ENCODE measurements at places on chromosomes 2 and 18. TPM values are rescaled to one million over a fixed set of nuclear protein-coding genes. Genes with fewer than 3 reads are reported as not detected.
A peak's percentile ranks its signal among the peaks of the same experiment; 100 is the strongest.

GRCh38 chr2:138579556-138579955, 78.0 kb downstream of the SPOPL start:
- DNase-seq, result no peak

DNA sequence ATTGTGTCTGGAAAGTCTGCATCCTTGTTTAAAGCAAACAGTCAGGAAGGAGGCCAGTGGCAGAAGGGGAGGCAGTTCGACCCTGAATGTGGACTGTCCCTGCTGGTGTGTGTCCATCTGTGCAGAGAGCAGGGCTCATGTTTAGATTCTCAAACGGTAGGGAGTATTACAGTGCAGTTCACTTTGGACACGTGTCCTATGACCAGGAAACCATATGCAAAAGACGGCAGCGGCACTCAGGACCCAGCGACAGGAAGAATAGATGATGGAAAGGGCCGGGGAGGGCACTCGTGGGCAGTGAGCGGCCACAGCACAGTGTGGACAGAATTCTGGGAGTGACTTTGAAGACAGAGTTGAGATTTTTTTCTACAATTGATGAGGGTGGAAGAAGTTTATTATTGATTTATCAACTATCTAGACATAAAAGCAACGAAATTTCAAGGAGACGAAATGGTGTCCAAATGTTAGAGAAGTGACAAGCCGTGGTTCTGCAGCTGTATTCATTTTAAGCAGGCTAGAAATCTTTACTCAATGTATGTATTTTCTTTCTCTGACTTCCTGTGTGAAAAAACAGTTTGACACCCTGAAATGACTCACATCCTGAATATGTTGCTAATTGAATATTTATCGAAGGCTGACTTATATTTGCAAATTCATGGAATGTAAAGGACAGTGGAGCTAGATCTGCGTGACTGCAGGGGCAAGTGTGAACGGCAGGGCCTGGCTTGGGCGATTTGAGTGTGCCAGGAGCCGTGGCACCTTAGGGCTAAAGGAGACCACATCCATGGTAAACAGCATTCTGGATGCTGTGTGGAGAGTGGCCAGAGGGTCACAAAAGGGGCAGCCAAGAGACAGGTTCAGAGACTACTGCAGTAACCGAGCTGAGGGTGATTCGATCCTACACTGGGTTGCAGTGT, 214.2 kb downstream of the PTGR3 start:
- no peak for DNase-seq

DNA sequence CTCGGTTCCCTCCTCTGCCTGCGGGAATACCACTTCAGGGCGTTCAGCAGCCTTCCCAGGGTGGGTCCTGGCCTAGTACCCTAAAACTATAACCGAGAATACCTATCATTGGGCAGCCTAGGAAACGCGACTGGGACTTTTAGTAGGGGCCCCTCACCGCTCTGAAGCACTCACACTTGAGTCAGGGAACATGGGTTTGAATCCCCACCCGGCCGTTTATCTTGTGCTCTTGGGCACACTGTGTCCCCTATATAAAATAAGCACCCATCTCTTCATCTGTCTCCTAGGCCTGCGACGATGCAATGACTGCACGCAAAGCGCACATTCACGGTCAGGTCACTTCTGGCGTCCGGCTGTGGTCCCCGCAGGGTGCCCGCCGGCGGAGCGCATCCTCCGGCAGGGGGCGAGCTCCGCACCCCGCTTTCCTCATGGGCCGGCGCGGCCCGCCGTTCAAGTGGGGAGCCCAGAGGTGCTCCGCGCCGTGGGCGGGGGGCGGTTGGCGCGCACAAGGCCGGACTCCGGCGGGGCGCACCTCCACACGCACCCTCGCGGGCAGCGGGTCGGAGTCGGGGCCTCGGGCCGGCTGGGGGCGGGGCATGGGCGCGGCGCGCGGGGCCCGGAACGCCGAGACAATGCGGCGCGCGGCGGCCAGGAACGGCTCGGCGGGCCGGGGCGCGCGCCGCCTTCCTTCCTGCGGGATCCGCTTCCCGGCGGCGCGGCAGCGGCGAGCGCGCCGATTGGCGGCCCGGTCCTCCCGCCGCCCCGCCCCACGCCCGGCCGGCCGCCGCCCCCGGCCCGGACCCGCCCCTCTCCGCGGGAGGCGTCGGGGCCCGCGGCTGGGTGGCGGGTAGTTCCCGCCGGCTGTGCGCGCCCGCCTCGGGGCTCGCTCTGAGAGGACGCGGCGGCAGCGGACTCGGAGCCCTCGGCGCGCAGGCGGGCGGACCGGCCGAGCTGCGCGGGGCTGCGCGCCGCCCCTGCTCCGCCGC, at the start of gene ASAP2:
ASAP2 (plus strand) TSS at position 850 of the 986 bp plus-strand sequence. CDS start 293 bp downstream, outside the sequence.
- DNase-seq, result peak; percentile 83

GRCh38 chr2:22855761-22856184, 529.2 kb upstream of the KLHL29 start:
- DNase-seq, result no peak

TMEM163 gene
- 1.5 TPM for total RNA-seq

IL36RN gene
- total RNA-seq, result not detected

DNAJC5G gene
- total RNA-seq, result not detected

DNA sequence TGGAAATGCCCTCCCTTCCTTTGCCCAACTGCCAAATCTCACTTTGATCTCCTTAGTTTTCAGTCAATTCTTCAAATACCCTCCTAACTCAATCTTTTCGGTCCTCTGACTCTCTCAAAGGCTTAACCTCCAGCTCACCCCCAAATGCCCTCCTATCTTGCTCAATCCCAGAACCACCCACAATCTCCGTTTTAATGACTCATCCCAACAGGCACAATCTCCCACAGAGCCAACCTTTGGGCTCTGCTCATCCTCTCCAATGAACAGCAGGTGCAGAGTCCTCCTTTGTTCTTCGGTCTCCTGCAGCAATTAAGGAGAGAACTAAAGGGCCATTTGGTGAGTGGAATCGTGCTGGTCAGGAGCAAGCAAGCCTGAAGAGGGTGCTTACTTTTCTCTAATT, 366.1 kb upstream of the CRIM1 start:
- no peak for DNase-seq

L3MBTL4 gene
- total RNA-seq, result 49.9 TPM

GALNT14 gene
- not detected for total RNA-seq

ASTL gene
- total RNA-seq, result 0.15 TPM

CAPN14 gene
- 0.05 TPM for total RNA-seq

ATG16L1 gene
- 18.8 TPM for total RNA-seq

DNA sequence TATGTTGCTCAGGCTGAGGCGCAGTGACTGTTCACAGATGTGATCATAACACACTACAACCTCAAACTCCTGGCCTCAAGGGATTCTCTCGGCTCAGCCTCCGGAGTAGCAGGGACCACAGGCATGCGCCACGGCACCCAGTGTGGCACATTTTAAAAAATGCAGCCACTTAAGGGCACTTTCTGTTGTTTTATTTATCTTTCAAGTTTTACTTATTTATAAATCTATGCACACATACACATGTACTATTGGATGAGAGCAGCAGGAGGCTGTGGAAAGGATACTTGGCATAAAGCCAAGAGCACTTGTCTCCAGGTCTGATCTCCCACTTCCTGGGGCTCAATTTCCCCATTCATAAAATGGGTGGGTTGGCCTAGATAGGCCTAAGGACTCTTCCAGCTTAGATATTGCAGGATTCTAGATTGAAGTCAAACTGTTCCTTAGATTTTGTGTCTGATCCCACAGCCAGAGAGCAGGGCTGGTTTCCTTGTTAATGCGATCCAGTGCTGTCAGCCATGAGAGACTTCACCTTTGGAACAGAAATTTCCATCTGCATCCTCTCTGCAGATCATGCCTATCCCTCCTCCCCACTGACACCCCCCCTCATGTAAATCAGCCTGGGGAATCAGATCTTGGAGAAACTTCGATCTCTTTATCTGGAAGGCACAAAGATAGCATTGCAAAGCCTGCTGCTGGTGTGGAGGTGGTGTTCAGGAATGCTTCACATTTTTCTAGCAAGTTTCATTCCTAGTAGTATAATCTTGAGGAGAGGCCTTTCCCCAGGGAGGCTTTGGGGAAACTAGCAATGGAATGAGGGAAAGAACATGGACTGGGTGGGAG, 24.7 kb downstream of the PCBP1 start:
- no peak for DNase-seq

GRCh38 chr2:3535794-3536681, 16.7 kb upstream of the ADI1 start:
- peak; percentile 82 for DNase-seq

GRCh38 chr2:207337234-207338219, 171.8 kb upstream of the KLF7 start:
- no peak for DNase-seq

Measured in ovary (tissue), 10 donors.